Breast epithelium (tissue), 4 donors: ENCODE measurements at places on chromosomes 2 and 18. TPM values are rescaled to one million over a fixed set of nuclear protein-coding genes. Genes with fewer than 3 reads are reported as not detected.

The TTC32 gene
- 35.1 TPM for total RNA-seq

The LAMA3 gene
- 127 TPM for total RNA-seq

DNA sequence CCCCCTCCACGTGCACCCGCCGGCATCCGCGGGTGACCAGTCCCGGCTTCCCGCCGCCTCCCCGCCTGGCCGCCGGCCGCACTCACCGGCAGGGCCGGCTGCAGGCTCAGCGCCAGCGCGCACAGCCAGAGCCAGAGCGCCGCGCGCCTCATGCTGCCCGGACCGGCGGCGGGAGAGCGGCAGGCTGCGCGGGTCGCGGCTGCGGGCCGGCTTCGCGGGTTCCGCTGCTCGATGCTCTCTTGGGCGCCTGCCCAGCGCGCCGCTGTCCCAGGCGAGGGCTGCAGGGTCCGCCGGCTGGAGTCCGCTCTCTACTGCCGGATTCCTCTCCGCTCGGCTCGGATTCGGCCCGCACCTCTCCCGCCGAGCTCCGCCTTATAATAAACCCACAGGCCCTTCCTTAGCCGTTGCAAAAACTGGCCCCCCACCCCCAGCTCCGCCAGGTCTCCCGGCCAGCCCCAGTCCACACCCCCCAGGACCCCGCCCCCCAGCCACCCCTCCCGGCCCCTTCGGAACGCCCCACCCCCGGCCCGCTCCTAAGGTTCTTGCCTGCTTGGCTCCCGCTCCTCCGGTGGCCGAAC is at the start of gene SDC1:
Gene SDC1, minus strand, starts transcription at position 415 of the 578 bp plus-strand sequence. Its CDS starts 263 bp downstream, at position 152.
- peak; percentile 56 for DNase-seq

- DNase-seq, result no peak
These were observed 40.3 kb downstream of the FHOD3 start for GRCh38 chr18:36337679-36338402.

The GATA6 gene
- 11.1 TPM for total RNA-seq

DNA sequence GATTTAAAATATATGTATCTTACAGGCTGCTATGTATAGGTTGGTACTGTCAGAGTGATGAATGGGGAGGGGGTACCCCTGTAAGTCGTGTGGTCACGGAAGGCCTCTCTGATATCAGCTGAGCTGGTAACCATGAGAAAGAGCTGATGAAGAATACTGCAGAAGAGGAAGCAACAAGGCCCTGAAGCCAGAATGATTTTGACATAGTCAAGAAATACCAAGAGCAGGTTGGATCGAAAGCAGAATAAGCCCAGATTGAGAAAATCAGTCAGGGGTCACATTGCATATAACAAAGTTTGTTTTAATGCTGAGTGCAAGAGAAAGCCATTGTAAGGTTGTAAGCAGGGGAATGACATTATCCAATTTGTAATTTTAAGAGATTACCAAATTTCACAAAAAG is 57.3 kb downstream of the UNC50 start:
- DNase-seq, result no peak

The GPR55 gene
- total RNA-seq, result 0.16 TPM

DNA sequence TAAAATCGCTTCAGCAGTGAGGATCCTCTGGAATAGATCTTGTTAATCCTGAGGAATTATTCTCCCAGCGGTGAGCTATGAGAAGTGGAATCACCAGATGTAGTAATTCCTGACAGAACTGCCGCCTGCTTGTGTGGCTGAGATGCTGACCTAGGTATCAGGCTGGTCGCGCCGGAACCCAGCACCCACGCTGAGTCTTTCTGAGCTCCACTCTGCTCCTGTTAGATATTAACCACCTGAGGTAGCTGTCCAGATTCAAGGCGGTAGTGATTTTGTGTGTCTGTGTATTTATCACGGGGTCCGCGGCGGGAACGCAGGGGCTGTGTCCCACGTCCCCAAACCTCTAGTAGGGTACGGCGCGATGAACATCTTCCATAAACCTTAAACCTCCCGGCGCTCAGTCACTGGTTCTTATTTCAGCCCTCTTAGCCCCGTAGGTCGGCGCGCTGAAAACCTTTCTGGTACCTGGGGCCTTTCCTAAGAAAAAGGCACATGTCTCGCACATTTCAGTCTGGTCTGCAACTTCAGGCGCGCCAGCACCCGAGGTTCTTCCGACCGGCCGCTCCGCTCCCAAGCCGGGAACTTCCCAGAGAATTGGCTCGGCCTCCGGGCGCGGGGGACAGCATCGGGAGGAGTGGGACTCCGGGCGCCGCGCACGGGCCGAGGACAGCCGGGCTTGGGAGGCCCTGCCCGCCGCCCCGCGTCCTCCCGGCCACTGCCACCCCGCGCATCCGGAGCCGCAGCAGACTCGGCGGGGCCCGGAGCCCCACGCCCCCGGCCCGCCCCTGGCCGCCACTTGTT is 542 bp upstream of the CNNM3 start:
- peak; percentile 32 for DNase-seq

GRCh38 chr2:111186121-111186715 is 65.5 kb downstream of the BCL2L11 start:
- no peak for DNase-seq

- no peak for DNase-seq
These were observed 52.7 kb upstream of the NPAS2 start for GRCh38 chr2:100767224-100767653.

GRCh38 chr2:63890678-63891077 is 49.0 kb downstream of the UGP2 start:
- DNase-seq, result no peak

DNA sequence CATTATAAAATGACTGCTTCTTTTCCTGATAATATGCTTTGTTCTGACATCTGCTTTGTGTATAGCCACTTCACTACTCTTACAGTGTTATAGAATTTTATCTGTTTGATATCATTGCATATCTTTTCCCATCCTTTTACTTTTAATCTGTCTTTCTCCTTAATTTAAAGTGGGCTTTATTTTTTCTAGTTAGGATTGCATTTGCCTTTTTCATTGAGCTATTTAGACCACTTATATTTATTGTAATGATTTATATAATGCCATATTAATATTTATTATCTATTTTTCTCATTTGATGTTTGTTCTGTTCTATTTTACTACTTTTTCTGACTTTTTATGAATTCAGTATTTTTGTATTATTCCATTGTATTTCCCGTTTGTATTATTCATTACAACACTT is 758.7 kb downstream of the TMEM182 start:
- no peak for DNase-seq

GRCh38 chr2:22990246-22990645 is 394.7 kb upstream of the KLHL29 start:
- no peak for DNase-seq

DNA sequence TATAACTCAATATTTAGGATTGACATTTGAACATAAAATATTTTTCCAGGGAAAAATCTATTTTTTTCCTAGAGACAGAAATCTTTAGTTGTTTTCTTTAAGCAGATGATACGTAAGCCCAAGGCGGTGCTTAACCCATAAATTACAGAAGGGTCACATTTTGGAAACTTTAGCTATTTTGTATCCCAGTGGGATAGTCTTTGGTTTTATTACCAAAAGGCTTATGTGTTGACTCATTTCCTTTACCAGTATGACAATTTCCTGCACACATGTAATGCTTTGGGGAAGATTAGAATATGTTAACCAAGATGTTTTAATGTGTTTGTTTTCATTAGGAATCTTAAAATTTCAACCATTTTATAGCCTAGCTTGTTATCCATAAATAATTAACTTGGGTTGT is 24.8 kb downstream of the DYNC1I2 start:
- no peak for DNase-seq

GRCh38 chr2:207239754-207240494 is 74.2 kb upstream of the KLF7 start:
- no peak for DNase-seq

The FSHR gene
- total RNA-seq, result not detected

The LGALSL gene
- 9.4 TPM for total RNA-seq

DNA sequence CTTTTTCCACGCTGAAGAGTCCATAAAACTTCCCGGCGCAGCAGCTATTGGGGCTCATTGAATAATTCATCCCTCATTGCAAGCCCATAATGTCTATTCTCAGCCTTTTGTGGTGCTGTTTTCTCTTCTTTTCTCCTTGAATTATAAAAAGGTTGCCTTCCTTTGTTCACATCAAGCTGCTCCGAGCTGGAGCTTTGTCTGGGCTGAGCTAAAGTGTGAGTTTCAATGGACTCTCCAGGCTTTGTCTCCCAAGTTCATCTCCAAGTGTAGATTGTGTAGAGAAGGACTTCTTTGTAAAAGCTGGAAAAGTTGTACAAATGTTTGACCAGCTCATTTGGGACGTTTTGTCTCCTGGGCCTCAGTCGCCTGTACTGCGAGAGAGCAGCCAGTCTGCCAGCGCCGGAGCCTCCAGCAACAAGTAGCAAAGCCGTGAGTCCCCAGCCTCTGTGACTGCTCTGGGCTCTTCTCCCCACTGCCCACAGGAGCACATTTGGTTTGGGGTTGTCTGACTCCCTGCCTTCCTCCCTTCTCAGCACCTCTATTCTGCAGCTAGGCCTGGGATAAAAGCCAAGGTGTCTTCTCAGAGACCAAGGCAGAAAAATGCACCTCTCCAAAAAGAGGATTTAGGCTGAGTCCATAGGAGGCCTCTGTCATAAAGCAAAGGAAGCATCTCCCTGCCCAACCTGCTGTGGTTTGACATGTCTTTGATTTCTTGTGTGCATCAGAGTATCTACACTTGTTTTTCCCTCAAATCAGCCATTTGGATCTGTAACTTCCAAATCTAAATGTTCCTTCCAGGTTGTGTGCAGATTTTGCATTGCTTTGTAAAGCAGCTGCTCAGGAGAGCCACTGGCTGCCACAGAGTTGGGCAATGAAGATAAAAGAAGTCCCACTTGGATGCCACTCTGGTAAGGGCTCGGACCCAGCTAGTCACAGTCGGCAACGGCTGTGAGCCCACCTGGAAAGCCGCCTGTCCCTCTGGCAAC is 6.4 kb downstream of the PAX3 start:
- no peak for DNase-seq

GRCh38 chr2:100902817-100903405 is 83.0 kb downstream of the NPAS2 start:
- DNase-seq, result no peak

The CDH19 gene
- 12.9 TPM for total RNA-seq

GRCh38 chr2:157170299-157170698 is 87.2 kb upstream of the GALNT5 start:
- DNase-seq, result no peak

DNA sequence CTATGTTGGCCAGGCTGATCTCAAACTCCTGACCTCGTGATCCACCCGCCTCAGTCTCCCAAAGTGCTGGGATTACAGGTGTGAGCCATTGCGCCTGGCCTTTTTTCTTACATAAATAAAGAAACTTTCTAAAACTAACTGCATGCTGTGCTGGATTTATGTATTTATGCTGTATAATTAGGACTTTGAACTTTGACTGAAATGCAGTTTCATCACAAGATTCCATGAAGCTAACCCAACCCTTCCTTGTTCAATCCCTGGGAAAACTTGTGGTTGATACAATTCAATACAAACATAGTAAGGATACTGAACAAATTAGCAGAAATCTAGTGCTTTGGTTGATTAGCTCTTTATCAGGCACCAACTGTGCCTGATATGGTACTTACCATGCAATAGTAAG is 20.9 kb upstream of the SLC35F5 start:
- no peak for DNase-seq

The TUBB8B gene
- not detected for total RNA-seq

The CENPA gene
- not detected for total RNA-seq

- DNase-seq, result no peak
These were observed 394.8 kb downstream of the DCDC2C start for GRCh38 chr2:4098137-4098536.

GRCh38 chr2:172215172-172215935 is 112.7 kb upstream of the DLX2 start:
- no peak for DNase-seq

- no peak for DNase-seq
These were observed 120.0 kb upstream of the PPP1CB start for GRCh38 chr2:28631514-28632206.

The CD8A gene
- total RNA-seq, result 3.2 TPM

DNA sequence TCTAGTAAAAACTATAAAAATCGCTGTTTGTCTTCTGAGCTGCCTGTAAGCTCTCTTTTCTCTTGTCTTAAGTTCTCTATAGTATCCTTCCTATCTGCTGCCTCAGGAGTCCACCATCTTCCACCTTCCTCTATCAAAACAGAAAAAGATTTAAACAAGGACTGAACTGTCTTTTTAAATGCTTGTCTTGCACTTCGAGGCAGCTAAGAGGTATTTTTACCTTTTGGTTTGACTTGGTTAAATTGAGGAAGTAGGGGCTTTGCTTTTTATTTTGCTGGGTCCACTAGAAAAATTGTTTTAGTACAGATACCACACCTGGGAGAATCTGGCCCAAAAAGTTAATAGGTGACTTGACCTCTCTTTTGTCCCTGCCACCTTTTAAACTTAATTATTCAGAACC is 12.2 kb downstream of the SESTD1 start:
- no peak for DNase-seq

- no peak for DNase-seq
These were observed 117.4 kb downstream of the RHBDD1 start for GRCh38 chr2:226953206-226953605.

- no peak for DNase-seq
These were observed 70.3 kb downstream of the HNMT start for GRCh38 chr2:138034536-138034935.

DNA sequence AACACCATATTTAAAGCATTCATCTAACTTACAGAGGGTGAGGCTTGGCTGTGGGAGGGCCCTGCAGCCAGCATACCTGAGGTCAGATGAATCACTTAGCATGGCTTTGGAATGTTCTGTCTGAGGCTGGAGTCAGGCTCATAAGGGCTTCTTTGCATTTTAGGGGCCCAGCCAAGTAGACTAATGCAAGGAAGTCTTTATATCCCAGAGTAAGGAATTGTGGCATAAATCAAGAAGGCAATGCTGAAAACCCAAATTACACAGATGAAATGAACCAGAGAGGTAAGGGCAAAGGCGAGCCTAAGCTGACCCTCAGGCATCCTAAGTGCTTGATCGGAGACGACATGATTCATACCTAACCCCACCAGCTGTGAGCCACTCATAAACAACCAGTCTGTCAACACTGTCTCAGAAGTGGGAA is 383.6 kb downstream of the DCC start:
- DNase-seq, result no peak

DNA sequence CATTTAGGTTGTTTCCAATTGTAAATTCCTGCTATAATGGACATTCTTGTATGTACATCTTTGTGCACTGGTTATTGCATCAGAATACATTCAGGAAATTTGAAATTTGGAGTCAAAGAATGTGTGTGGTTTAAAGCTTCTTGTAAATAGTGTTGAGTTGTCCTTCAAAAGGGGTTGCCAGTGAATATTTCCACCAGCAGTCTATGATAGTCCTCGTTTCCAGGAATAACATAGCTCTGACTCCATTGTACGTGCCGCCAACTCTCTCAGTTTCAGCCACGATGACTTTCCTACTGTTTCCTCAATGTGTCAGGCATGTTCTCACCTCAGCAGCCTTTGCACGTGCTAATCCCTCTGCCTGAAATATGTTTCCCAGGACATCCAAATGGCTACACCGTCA is 10.9 kb upstream of the HS6ST1 start:
- DNase-seq, result no peak

The KIAA2012 gene
- total RNA-seq, result not detected
